Left renal pelvis (tissue), 4 donors: ENCODE measurements at places on chromosomes 5 and 9. TPM values are rescaled to one million over a fixed set of nuclear protein-coding genes. Genes with fewer than 3 reads are reported as not detected.

DNA sequence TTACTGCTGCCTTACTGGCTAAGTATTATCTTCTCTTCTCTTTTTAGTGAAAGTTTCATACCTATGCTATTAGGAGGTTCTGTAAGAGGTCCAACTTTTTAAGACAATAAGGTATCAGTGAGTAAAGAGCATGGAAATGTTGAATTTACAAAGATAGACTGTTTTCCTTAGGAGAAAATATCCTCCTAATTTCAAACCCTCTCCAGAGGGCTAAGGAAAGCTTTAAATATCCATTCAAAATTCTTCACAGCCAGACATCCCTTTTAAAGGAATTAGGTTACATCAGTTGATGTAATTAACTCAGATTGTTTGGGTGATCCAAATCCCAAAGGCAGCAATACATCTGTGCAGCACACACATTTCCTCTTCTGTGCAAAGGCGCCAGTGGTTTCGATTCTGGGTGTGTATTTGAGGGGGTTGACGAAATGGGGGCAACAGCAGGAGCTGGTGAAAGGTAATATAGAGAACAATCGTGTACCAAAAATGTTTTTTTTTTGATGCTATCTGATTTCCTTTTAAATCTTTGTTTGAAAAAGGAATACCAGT, 273.8 kb upstream of the RPS23 start:
- no peak for DNase-seq

GRCh38 chr9:106954558-106954957, 91.6 kb downstream of the ZNF462 start:
- no peak for DNase-seq

DNA sequence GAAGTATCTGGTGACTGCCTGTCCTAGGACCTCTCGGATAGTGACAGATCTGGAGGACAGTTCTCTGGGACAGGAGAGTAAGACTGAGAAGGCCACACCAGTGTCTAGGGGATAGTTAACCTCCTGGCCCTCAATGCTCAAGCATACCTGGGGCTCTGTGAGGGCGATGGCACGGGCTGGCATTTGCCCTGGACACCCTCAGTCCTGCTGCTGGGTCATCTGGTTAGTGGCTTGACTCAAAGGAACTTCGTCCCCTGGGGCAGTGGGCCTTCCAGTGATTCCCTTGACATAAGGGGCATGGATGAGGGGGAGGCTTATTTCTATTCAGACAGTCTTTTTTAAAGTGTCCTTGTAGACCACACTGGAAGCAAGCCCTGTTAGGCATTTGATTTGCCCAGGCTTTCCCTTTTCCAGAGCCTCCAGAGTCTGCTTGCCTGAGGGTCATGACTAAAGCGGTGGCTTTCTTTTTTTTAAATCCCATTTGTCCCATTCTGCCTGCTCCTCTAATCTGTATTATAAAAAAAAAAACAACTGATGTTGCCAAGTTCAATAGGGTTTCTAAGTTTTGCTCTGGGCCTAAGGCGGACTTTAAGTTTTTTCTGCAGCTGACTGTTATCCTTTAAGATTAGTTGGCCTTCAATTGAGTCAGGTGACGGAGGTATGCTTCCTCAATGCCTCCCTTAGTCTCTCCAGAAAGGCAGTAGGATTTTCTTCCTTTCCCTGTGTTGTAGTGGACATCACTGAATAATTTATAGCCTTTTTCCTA, 2083.5 kb upstream of the C9orf72 start:
- no peak for DNase-seq

- DNase-seq = no peak
Measured at GRCh38 chr9:116233160-116233530, 79.6 kb downstream of the PAPPA start.

TEX48 gene
- polyA plus RNA-seq = not detected

- no peak for DNase-seq
Measured at GRCh38 chr5:14714706-14715105, 50.2 kb downstream of the OTULIN start.

TMEM232 gene
- 6.1 TPM for polyA plus RNA-seq

DNA sequence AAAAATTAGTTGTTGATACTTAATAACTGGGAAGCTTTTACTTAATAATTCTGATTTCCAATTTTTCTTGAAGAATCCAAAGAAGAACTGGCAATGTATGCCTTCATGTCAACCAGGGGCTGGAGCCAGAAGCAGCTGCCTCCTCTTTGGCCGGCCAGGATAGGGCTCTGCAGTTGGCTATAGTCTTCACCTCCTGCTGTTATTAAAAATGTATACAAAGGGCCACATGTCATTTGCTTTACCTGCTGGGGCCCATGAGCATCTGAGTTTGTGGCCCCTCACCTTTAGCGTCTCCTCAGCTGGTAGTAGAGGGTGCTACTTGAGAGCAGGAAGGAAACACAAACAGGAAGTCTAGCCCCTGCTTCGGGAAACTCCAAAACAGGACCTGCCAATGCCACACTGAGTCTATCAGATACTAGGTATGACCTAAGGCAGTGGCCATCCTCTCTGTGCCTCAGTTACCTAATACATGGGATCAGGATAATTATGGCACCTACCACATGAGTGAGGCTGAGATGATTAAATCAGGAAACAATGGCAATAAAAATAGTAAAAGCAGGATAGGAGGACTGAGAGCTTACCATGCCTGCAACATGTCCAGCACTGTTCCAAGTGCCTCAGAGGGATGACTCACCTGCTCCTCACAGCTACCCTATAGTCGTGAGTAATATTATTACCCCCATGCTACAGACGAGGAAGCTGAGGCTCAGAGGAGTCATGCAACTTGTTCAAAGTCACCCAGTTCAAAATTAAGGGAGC, 21.3 kb downstream of the CCDC69 start:
- no peak for DNase-seq
